ENCODE measurements at places on chromosomes 16 and 17.

DNA sequence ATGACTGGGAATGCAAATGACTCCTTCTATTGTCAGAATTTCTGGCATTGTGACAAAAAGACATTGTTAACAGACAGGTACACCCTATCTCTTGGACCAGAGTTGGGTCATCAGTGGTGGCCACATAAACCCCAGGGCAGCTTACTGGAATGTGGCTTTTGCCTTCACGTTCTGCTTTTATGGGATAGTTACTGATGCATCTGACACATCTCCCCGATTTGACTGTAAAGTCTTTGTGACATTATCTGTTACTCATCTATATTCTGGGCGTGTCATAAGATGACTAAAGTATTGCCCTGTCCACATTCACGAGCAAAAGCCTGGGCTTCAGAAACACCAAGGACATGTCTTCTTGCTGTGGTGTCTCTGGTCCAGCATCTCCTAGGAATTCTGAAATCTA lies 18.7 kb upstream of the AQP8 start:
- DNase-seq: no peak

GRCh38 chr16:69399361-69399760 lies 13.6 kb upstream of the TERF2 start:
- DNase-seq: no peak

DNA sequence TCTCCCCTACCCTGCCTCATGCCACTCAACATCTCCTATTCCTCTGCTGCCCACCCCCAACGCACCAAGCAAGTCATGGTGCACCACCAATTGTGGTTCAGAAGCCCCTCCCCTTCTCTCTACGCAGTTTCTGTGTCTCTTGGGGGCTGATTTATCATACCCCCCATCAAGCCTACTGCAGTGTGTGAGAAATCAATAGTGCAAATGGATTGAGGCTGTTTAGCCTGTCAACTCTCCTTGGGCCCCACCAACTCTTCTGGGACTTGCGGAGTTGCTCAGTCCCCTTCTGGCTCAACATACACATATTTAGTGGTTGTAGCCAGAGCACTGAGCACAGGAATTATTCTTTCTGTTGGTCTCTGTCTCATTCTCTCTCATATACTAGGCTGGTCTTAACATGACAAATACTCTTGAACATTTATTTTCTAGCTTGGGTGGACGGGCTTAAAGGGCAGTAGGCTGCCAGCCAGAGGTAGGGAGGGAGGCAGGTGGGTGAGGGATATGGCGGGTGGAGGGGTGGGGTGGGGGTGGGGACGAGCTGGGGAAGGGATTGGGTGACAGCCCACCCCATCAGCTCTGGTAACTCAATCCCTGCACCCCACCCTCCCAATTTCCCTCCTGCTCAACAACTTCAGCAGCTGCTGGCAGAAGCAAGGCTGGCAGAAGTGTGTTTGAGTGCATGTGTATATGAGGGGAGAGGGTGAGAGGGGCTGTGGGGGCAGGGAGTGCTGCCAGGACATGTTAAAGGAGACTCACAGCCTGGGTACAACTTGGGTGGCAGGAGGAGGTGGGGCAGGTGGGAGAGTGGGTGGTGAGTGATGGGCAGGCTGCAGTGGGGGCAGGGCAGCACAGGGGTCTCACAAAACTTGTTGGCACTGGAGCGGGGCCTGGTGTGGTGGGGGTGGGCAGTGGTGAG lies 4.9 kb downstream of the RARA start:
- DNase-seq: peak; percentile 51

GRCh38 chr16:20001856-20002707 lies 71.6 kb downstream of the GPR139 start:
- DNase-seq: no peak

GRCh38 chr16:1338119-1338730 lies 4.8 kb downstream of the BAIAP3 start:
- peak; percentile 41 for DNase-seq

GRCh38 chr16:1180549-1181403 lies 27.9 kb downstream of the CACNA1H start:
- DNase-seq: no peak

- DNase-seq: no peak
Observed at GRCh38 chr16:31561426-31562233, 33.9 kb downstream of the AHSP start.

DNA sequence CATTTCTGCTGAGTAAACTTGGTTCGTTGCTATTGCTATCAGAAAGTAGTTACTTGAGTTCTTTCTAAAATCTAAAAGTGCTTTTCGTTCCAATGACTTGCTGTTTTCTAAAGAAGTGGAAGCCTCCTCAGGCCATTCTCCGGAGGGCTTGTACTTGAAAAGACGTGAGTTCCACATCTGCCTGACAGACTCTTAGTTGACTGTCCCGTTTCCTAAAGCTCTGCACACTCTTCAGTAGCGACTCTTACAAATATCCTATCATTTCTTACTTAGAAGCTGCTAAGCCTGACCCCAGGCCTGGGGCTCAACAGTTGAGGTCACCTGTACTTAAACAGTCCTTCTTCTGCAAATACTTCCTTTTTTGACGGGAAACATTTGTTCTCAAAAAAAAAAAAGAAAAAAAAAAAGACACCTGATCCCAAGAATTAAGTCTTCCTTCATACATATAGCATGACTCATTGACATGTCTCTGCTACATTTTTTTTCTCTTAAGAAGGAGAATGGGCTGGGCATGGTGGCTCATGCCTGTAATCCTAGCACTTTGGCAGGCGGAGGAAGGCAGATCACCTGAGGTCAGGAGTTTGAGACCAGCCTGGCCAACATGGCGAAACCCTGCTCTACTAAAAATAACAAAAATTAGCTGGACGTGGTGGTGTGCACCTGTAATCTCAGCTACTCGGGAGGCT lies 61.5 kb downstream of the DHRS7C start:
- no peak for DNase-seq

DNA sequence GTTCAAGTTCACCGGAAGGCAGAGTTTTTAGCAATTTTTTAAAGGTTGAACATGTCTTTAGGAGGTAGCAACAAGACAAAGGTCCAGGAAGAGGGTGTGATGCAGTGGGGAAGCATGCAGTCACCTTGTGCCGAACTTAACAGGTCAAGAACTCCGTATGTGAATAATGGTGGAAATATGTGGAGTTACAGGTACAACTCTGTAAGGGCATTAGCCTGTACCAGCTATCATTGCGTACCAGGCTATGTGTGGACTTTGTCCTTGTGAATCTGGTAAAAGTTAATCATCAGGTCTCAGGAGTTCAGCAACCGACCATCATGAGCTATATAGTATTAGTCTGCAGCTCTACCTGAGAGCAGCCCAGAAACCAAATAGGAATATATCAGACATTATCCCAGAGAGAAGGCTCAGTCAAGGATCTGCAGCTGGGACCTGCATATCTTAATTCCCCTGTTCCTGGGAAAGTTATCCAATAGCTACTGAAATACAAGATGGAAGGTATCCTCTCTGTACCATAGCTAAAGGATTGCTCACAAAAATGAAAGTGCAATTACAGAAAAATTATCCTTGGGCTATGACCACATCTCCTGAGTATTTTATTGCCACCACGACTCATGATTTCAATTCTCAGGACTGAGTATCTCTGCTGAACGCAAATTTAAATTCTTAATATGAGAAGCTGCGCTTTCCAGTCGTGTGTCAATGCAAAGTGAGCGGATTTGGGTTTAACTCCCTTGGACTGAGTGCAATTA lies 469.3 kb downstream of the CDH13 start:
- DNase-seq: no peak

DNA sequence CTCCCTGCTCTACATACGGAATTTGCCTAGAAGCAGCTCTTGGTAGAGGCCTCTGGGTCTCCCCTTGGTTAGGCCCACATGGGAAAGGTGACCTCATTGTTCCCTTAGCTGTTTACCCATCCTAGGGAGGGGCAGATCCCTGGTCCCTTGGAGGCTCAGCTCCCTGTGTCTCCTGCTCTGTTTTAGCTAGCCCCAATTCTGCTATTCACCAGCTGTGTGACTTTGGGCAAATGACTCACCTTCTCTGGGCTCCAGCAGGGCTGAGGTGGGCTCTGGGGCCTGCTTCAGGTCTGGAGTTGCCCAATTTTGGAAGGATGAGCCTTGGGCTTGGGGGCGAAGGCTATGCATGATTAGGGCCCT lies 3.9 kb downstream of the ABCC3 start:
- DNase-seq: no peak

DNA sequence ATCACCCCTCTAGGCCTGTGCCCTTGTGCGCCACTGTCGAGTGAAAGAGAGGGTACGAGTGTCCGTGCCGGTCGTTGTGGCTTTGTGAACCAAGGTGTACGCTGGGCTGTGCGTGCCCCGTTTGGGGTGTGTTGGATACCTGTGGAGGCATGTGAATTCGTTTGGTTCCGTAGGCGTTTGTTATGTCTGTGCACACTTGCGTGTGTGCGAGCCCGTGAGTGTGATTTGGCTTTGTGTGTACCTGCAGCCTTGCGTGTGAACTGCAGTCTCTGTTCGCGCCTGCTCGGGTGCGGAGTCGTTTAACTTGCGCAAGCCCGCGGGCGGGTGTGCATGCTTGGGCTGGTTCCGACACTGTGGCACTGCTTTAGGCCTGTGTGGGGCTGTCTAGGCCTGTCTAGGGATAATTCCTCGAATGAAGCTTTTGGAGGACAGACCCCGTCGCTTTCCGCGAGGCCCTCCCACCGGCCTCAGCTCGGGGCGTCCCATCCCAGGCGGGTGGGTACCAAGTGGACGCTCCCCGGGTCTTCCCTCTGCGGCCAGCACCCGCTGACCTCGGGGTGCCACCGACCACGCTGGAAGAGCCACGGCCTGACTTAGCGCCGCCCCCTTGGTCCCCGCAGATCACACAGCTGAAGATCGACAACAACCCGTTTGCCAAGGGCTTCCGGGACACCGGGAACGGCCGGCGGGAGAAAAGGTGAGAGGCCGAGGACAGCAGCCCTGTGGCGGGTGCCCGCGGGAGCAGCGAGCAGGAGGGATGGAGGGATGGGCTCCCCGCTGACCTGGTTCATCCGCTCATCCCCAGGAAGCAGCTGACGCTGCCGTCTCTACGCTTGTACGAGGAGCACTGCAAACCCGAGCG lies 4.4 kb downstream of the TBX2 start:
- no peak for DNase-seq

DNA sequence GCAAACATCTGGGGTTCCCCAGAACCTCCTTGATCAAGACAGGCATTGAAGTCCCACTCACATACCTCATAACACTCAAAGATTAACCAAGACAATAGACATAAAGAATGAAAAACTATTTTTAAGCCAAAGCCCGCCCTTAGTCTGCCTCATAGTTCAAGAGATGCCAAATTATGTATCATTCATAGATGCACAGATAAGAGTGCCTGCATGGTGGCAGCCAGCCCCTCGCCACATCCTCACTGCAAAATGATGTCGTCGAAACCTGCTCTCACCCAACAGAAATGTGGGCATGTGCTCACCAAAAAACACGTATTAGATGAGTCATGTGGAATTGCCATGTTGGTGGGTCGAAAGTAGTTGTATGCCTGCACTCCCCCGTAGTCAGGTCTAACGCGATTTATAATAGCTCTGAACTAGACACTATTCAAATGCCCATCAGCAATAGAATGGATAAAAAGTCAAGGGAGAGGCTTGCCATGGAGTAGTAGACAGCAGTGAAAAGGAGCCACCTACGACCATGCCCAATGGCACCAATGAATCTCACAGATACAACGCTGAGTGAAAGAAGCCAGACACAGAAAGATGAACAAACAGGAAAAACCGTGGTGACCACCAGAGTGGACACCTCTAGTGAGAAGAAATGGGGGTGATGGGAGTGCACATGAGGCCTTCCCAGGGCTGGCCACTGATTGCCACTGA lies 64.8 kb downstream of the C16orf95 start:
- DNase-seq: no peak

GRCh38 chr17:4969551-4970173 lies 2.0 kb upstream of the SPAG7 start:
- DNase-seq: peak; percentile 6

DNA sequence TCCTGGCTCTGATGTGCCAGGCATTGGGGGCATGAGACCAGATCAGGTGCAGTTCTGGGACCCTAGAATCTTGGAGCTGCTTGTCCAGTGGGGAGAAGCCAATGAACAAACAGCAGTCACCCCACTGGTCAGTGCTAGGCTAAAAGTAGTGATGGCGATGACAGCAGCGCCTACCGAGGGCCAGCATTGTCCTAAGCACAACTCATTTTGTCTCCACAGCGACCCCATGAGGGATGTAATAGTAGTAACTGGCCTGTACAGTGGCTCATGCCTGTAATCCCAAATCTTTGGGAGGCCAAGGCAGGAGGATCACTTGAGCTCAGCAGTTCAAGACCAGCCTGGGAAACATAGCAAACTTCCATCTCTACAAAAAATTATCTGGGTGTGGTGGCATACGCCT lies 6.2 kb downstream of the SMCR8 start:
- DNase-seq: no peak

- DNase-seq: no peak
Observed at GRCh38 chr17:75552425-75553294, 27.2 kb downstream of the LLGL2 start.

DNA sequence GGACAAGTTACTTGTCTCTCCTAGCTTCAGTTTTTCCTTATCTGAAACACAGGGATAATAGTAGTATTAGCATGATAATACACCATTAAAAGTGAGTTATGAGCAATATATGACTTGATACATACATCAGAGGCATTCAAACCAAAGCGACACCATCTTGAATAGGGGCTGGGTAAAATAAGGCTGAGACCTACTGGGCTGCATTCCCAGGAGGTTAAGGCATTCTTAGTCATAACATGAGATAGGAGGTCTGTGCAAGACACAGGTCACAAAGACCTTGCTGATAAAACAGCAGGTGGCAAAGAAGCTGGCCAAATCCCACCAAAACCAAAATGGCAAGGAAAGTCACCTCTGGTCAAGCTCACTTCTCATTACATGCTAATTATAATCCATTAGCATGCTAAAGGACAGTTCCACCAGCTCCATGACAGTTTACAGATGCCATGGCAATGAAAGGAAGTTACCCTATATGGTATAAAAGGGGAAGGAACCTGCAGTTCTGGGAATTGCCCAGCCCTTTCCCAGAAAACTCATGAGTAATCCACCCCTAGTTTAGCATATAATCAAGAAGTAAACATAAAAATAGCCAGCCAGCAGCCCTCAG lies 37.2 kb upstream of the HS3ST3A1 start:
- no peak for DNase-seq

DNA sequence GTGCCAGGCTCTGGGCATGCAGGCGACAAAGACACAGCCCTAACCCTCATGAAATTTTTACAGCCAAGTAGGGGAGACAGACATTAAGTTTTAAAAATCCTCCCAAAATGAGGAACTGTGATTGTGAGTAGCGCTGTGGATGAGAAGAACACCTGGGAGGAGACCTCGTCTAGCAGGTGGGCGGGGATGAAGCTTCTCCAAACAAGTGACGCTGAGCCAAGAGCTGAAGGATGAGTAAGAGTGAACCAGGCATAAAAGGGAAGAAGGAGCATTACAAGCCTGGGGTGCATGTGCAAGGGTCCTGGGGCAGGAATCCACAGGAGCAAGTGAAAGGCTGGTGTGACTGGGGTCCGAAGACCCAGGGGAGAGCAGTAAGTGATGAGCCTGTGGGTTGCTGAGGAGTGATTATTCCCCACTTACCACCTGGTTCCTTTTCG lies 149.4 kb upstream of the HS3ST2 start:
- DNase-seq: no peak

Measured in NCI-H1417 (cell line).